ENCODE measurements at places on chromosomes 16 and 17. TPM values are rescaled to one million over a fixed set of nuclear protein-coding genes. Genes with fewer than 3 reads are reported as not detected.

DNA sequence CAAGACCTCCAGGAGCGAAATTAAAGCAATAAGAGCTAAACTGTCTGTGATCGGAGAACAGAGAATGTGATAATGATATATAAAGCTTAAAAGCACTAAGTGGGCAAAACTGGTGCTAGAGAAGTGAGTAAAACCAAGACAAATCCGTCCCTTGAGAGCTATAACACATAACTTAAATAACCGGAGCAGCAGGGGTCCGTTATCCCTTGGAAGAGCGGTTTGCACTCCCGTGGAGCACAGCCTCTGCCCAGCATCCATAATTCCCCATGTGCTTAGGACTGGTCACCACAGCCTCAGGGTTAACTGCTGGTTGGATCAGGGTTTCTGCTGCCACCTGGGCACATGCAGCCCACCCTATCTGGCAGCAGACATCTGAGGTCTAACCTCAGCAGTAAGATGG is 489.0 kb downstream of the NPIPA7 start:
- H3K27ac ChIP-seq, result no peak overlapping the region
- no peak overlapping the region for H3K4me3 ChIP-seq
- no peaks in the 10 kb centered on the region for H3K4me1 ChIP-seq
- DNase-seq, result no peak
- H3K36me3 ChIP-seq, result no peaks in the 10 kb centered on the region

- no peaks in the 10 kb centered on the region for H3K4me1 ChIP-seq
- H3K4me3 ChIP-seq, result no peak overlapping the region
- peaks cover 2% of the 10 kb centered on the region for H3K27me3 ChIP-seq
- no peak overlapping the region for H3K27ac ChIP-seq
- no peak for DNase-seq
These were observed 368.9 kb upstream of the C16orf82 start for GRCh38 chr16:26697807-26698206.

GRCh38 chr16:5188318-5188988 is 90.9 kb upstream of the EEF2KMT start:
- no peak overlapping the region for H3K27ac ChIP-seq
- H3K4me3 ChIP-seq, result no peak overlapping the region
- H3K4me1 ChIP-seq, result no peaks in the 10 kb centered on the region
- no peaks in the 10 kb centered on the region for H3K27me3 ChIP-seq
- no peaks in the 10 kb centered on the region for H3K36me3 ChIP-seq

DNA sequence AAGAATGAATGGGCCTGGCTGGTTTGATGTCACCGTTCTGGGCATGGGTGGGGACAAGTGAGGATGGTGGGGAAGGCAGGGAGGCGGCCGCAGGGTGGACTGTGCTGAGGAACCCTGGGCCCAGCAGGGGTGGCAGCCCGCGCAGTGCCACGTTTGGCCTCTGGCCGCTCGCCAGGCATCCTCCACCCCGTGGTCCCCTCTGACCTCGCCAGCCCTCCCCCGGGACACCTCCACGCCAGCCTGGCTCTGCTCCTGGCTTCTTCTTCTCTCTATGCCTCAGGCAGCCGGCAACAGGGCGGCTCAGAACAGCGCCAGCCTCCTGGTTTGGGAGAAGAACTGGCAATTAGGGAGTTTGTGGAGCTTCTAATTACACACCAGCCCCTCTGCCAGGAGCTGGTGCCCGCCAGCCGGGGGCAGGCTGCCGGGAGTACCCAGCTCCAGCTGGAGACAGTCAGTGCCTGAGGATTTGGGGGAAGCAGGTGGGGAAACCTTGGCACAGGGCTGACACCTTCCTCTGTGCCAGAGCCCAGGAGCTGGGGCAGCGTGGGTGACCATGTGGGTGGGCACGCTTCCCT is 6.5 kb upstream of the SERPINF1 start:
- H3K36me3 ChIP-seq, result no peaks in the 10 kb centered on the region
- no peaks in the 10 kb centered on the region for H3K4me1 ChIP-seq
- H3K27me3 ChIP-seq, result no peaks in the 10 kb centered on the region
- DNase-seq, result no peak

DNA sequence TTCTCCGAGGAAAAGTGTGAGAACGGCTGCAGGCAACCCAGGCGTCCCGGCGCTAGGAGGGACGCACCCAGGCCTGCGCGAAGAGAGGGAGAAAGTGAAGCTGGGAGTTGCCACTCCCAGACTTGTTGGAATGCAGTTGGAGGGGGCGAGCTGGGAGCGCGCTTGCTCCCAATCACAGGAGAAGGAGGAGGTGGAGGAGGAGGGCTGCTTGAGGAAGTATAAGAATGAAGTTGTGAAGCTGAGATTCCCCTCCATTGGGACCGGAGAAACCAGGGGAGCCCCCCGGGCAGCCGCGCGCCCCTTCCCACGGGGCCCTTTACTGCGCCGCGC is at the start of gene ERBB2:
TSS of gene ERBB2 (plus strand) at position 247 of the 330 bp plus-strand sequence. CDS start 175 bp downstream, outside the sequence.
- DNase-seq, result no peak
- H3K4me1 ChIP-seq, result peaks cover 10% of the 10 kb centered on the region
- no peak within 1 kb of the TSS for H3K4me3 ChIP-seq
- peaks cover 45% of the 10 kb centered on the region for H3K27me3 ChIP-seq
- no peaks in the 10 kb centered on the region for H3K36me3 ChIP-seq

GRCh38 chr16:2799205-2799858 is 1.1 kb downstream of the PRSS41 start:
- no peak for DNase-seq
- no peaks in the 10 kb centered on the region for H3K36me3 ChIP-seq
- no peak overlapping the region for H3K27ac ChIP-seq
- H3K4me3 ChIP-seq, result no peak overlapping the region
- peaks cover 22% of the 10 kb centered on the region for H3K27me3 ChIP-seq
- H3K4me1 ChIP-seq, result no peaks in the 10 kb centered on the region

- no peaks in the 10 kb centered on the region for H3K4me1 ChIP-seq
- H3K4me3 ChIP-seq, result no peak overlapping the region
- no peaks in the 10 kb centered on the region for H3K36me3 ChIP-seq
- DNase-seq, result no peak
- H3K27me3 ChIP-seq, result no peaks in the 10 kb centered on the region
These were observed 14.1 kb downstream of the MIEN1 start for GRCh38 chr17:39716073-39716818.

GRCh38 chr17:34173241-34173640 is 81.8 kb upstream of the CCL2 start:
- peaks cover 29% of the 10 kb centered on the region for H3K27me3 ChIP-seq
- no peak overlapping the region for H3K4me3 ChIP-seq
- H3K4me1 ChIP-seq, result peaks cover 4% of the 10 kb centered on the region
- H3K36me3 ChIP-seq, result no peaks in the 10 kb centered on the region
- H3K27ac ChIP-seq, result no peak overlapping the region
- no peak for DNase-seq

- H3K4me3 ChIP-seq, result no peak overlapping the region
- no peaks in the 10 kb centered on the region for H3K27me3 ChIP-seq
- H3K27ac ChIP-seq, result no peak overlapping the region
These were observed 24.4 kb downstream of the MIS12 start for GRCh38 chr17:5510771-5511170.

DNA sequence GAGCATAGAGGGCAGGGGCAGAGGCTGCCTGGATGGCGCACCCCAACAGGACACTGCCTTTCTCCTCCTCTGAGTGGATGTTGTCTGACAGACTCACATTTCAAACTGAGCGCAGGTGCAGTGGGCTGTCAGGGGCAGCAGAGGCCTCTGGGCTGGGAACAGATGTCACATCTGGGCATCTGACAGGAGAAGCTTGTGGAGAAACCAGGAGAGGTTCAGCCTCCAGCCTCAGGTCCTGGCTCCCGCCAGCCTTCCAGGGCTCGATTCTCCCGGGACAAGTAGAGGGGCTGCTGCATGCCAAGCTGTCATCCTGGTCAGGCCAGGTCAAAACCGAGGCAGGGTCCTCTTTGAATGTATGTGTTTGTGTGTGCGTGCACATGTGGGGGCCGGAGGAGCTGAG is 67.7 kb upstream of the SDK2 start:
- H3K27me3 ChIP-seq, result peaks cover 31% of the 10 kb centered on the region
- H3K4me1 ChIP-seq, result peaks cover 13% of the 10 kb centered on the region
- no peak overlapping the region for H3K4me3 ChIP-seq

- DNase-seq, result no peak
- H3K4me3 ChIP-seq, result no peak overlapping the region
- H3K27me3 ChIP-seq, result no peaks in the 10 kb centered on the region
- H3K27ac ChIP-seq, result no peak overlapping the region
- H3K4me1 ChIP-seq, result peaks cover 5% of the 10 kb centered on the region
- no peaks in the 10 kb centered on the region for H3K36me3 ChIP-seq
These were observed 77.2 kb downstream of the TMEM114 start for GRCh38 chr16:8512941-8513624.

DNA sequence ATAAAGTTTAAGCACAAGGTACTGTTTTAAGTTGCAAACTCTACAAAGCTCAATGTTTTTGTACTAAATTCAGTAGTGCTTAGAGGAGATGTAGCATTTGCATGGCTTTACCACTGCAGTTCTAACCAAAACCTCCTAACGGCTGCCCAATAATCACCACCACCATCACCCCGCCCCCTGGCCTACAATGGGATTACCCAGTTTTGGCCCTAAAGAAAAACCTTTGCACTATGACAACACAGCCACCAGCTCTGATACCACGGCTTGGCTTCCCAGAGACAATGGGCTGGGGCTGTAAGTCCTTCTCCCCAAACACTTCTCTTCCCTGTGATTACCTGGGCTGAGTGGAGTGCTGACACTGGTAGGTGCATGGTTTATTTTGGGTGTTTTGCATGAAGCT is 58.4 kb upstream of the MTMR4 start:
- H3K4me3 ChIP-seq, result no peak overlapping the region
- H3K27me3 ChIP-seq, result no peaks in the 10 kb centered on the region
- H3K27ac ChIP-seq, result no peak overlapping the region

DNA sequence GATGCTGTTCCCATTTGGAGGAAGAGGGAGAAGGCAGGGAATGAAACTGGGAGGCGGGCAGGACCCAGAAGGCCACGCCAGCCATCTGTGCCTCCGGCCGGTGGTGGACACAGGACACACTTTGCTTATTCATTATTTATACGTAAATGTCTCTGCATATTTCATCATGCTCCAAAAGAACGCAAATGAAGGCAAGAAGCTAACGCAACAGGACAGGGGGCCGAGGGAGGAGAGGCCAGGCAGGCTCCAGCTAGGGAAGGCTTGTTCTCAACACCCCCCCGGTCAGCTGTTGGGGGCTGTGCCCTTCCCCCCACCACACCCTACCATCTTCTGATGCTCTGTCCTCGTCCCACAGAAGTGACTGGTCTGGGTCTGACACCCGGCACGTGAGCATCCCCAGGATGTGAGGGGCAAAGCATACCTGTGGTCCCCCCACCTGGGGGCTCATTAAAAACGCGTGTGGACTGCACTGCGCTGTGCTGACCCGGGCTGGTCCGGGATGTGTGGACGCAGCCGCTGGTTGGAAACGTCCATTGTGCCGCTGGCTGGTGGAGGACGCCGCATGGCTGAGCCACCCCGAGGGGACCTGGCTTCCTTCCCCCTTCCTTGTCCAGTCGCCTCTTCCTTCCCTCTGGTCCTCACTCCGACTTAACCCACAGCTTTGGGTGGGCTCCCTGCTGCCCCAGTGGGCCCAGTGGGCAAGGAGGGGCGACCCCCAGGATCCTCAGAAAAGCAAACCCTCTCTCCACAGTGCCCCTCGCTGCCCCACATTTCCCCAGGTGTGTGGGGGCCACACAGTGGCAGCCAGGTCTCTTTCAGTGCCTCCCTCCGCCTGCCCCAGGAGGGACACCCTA is 46.4 kb upstream of the ENPP7 start:
- no peak for DNase-seq
- no peaks in the 10 kb centered on the region for H3K4me1 ChIP-seq
- no peak overlapping the region for H3K4me3 ChIP-seq
- no peaks in the 10 kb centered on the region for H3K36me3 ChIP-seq

KRTAP4-5 gene
- not detected for total RNA-seq

GPRC5B gene
- not detected for total RNA-seq

All from activated CD8-positive, alpha-beta memory T cell treated with anti-CD3 and anti-CD28 coated beads, Interleukin-2, amount 10 ng/mL, durations not matched to agents 7 days and 5 days (primary cell).